ENCODE measurements at places on chromosomes 5 and 9. TPM values are rescaled to one million over a fixed set of nuclear protein-coding genes. Genes with fewer than 3 reads are reported as not detected.

GRCh38 chr9:621201-621855 is 220.2 kb upstream of the DMRT1 start:
- no peak for DNase-seq

DNA sequence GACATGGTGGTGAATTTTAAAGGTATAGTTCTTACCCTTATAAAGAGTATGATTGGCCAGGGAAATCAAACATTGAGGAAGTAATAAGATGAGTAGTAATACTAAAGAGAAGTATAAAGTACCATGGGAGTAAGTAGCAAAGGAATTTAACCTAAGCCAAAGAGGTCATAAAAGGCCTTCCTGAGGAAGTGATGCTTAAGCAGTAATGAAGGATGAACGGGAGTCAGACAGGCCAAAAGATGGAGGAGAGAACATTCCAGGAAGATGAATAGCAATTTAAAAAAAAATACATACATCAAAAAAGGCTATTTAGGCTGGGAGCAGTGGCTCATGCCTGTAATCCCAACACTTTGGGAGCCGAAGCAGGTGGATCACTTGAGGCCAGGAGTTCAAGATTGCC is 29.0 kb downstream of the KLHL3 start:
- peak; percentile 11 for DNase-seq

GRCh38 chr9:120696551-120697230 is 17.6 kb downstream of the MEGF9 start:
- DNase-seq = peak; percentile 36

DNA sequence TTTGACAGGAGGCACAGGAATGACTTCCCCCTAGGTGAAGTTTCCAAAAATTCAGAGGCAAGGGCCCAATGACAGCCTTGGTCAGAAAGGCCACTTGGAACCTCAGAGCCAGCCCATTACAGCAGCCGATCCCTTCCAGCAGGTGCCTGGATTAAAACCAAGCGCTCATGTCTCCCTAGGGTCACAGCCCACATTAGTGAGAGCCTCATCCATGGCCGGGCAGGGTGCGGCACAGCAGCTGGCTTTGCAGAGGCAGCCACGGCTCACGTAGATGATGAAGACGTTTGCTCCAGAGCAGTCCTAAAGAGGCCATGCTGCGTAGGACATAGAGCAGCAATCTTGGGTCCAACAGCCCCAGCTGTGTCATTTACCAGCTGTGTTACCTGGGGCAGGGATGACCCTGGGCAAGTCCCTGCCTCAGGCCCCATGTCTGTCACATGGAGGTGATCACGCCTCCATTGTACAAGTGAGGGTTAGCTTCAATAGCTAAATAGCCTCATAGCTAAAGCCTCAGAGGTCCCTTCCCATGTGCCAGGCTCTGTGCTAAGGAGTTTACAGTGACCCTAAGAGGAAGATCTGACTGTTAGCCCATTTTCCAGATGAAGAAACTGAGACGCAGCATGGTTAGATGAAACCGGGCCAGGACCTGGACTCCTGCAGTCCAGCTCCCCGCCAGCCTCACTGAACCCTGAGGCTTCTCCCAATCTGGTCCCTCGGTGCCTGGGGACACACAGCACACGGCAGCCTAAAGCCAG is 39.2 kb downstream of the NEK6 start:
- no peak for DNase-seq

GRCh38 chr9:27353474-27354229 is 56.7 kb upstream of the EQTN start:
- no peak for DNase-seq

DNA sequence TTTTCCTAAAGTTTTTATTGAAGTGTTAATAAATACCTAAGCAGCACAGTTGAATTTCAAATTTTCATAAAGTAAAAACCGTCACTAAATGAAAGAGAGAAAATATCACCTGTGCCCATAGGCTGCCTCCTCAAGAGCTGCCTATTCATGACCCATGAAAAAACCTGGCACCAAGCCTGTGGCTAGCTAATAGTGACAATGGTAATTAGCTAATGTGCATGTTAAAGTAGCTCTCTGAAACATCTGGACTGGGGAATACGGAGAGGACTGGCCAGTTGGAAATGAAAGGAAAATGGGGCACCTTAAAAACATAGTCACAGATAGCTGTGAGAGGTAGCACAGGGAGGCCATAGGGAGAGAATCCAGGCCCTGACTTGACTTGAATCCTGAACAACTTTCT is 5.4 kb upstream of the GNE start:
- no peak for DNase-seq

GRCh38 chr5:170138273-170138672 is 32.6 kb downstream of the FOXI1 start:
- peak; percentile 16 for DNase-seq

Gene CDH9
- total RNA-seq = not detected

Gene OLFM1
- total RNA-seq = not detected

Gene NRARP
- total RNA-seq = 35.5 TPM
